ENCODE measurements at places on chromosomes 3 and 15.
A peak's percentile ranks its signal among the peaks of the same experiment; 100 is the strongest.

DNA sequence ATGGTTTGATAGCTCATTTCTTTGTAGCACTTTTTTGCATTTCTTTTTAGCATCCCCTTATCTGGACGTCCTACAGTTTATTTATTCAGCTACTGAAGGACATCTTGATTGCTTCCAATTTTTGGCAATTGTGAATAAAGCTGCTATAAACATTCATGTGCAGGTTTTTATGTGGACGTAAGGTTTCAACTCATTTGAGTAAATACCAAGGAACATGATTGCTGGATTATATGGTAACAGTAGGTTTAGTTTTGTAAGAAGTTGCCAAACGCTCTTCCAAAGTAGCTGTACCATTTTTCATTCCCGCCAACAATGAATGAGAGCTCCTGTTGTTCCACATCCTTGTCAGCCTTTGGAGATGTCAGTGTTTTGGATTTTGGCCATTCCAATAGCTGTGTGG lies 29.5 kb upstream of the ACTL6A start:
- no peak for DNase-seq

DNA sequence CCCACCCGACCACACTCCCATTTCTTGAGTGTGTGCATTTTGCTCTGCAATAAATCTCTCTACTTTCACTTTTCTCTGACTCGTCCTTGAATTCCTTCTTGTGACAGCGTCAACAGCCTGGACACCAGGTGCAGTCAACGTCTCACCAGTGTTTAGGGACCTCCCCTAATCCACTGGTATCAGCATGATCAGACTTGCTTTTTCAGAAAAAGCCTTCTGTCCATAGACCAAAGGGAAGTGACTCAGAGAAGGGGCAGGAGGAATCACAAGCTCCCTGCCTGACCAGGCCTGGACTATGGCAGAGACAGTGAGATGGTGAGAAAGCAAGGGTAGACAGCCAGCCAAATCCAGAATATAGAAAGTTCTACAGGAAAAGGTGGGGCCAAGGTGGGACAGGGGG lies 15.5 kb downstream of the CCR5 start:
- DNase-seq, result peak; percentile 78

DNA sequence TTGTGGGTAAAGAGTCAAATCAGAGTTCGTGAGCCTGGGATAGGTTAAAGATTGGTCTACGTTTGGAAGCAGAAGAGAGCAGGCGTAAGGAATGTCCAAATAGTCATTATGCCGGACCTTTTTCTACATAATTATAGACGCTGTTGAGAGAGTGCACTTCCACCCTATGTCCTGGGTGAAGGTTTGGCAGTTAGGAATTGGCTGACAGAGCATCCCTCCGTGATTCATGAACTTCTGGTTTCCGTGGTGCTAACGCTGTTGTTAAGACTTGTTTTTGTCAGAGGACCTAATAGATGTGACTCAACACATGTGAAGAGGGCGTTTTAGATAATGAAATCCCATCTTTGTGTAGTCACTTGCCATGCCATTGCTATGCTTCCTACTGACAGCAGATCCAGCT lies 1.1 kb downstream of the EAF1 start:
- DNase-seq, result no peak

DNA sequence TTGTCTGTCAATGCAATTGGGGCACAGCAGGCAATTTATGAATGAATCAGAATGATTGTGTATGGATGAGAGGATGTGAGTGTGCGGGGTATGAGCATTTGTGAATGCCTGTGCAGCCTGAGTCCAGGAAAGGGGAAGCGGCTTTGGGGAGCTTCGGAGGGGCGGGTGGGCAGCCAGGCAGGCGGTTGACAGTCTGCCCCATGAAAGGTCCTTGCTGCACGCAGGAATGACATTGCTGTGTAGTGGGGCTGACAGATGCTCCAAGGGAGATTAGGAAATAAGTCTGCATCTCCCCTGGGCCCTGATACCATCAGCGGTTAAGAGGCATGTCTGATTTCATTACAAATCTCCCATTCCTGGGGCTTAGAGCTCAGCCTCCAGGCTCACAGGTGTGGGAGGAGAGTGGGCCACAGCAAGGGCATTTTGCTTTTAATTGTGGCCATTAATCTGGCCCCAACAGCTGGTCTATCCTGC lies 26.4 kb upstream of the TSPAN3 start:
- peak; percentile 6 for DNase-seq

GRCh38 chr3:147989344-147989743 lies 580.2 kb downstream of the ZIC1 start:
- no peak for DNase-seq

DNA sequence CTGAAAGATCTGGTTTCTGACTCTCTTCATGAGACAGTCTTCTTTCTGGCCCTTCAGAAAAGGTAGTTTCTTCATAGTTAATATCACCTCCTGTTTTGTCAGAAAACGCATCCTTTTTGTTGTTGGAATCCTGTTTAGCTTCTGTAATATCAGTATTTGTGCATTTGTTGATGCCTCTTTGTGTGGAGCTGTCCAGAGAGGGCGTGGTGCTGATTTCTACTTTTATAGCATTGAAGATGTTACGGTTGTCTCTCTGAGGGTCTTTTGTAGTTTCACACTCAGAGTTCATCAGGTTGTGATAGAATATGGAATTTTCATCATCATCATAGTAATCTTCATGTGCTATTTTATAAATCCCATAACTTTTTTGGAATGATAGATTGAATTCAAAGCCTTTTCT lies 8.9 kb downstream of the GPR149 start:
- DNase-seq, result no peak

DNA sequence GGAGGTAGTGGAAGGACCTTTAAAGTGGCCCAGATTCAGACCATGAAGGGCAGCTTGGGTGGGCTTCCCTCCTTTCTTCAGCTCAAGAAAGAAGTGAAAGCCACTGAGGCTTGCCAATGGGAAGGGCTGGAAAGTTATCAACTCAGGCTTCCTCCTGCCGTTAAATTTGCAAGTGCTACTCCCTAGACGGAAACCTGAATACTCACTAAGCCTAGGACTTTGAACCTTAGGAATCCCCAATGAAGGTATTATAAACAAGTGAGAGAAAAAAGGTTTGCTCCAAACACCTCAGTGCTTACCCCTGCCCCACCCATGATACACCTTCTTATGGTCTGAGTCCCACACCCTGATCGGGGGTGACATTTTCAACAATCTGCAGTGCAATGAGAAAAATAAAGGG lies 396.4 kb downstream of the SHQ1 start:
- DNase-seq, result no peak

GRCh38 chr3:171802590-171802956 lies 7.7 kb downstream of the PLD1 start:
- no peak for DNase-seq

DNA sequence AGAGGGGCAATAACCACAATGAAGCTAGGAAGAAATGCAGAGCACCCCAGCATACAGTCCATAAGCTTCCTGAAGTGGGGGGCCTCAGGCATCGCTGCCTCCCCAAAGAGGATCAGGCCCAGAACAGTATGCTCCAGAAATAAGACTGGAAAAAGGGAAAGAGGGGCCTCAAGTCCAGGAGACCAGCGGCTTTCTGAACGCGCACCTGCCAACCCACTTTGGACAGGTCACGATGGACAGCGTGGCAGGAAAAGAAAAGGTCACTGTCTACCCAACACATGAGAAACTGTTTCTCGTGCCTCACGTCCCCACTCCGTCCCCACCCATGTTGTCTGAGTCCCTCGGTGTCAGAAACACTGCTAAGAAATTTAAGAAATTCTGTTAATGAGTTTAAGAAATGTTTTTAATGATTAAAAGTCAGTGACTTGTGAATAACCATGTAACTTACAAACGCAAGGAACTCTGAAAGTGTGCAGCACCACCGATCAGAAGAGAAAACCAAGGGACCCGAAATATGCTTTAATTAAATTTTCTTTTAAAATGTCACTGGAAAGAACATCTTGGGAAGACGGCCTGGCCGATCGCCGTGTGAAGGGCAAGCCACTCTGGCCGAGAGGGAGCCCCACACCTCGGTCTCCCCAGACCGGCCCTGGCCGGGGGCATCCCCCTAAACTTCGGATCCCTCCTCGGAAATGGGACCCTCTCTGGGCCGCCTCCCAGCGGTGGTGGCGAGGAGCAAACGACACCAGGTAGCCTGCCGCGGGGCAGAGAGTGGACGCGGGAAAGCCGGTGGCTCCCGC lies 1.7 kb upstream of the PPARG start:
- DNase-seq, result no peak

DNA sequence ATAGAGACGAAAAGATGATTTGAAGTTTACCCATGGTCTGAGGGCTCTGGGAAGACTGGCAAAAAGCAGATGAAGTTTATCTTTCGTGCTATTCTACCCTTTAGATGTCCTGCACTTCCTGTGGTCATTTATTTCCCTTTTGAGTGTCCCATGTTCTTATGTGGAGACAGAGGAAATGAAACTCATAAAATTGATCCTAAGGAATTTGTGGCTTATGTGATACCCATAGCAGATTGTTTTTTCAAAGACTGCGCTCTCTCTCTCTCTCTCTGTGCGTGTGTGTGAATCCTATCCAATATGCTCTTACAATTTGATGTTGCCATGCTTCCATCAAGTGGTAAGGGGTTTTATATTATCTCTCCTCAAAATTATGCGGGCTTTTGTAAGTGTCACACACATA lies 607.5 kb upstream of the DPPA4 start:
- DNase-seq, result no peak

DNA sequence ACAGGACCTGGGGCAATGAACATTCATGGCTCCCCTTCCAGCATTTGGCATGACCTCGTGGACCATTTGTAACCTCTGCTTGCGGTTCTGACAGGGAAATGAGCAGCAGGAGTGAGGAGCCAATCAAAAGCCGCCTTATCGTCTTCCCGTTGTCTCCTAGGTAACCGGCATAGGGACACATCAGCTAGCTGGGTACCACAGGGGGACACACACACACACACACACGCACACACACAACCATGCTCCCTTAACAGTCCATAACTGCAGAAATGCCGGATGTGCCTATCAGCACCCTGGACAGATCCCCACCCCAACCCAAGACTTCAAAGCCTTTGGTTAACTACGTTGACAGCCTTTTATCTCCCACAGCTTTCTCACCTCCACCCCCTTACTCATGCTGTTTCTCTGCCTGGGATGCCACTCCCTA lies 53.4 kb upstream of the CCDC174 start:
- peak; percentile 50 for DNase-seq

- peak; percentile 54 for DNase-seq
These were observed 47.6 kb downstream of the TXNRD3 start for GRCh38 chr3:126607214-126607908.

GRCh38 chr3:46417841-46418611 lies 11.0 kb downstream of the CCRL2 start:
- no peak for DNase-seq

DNA sequence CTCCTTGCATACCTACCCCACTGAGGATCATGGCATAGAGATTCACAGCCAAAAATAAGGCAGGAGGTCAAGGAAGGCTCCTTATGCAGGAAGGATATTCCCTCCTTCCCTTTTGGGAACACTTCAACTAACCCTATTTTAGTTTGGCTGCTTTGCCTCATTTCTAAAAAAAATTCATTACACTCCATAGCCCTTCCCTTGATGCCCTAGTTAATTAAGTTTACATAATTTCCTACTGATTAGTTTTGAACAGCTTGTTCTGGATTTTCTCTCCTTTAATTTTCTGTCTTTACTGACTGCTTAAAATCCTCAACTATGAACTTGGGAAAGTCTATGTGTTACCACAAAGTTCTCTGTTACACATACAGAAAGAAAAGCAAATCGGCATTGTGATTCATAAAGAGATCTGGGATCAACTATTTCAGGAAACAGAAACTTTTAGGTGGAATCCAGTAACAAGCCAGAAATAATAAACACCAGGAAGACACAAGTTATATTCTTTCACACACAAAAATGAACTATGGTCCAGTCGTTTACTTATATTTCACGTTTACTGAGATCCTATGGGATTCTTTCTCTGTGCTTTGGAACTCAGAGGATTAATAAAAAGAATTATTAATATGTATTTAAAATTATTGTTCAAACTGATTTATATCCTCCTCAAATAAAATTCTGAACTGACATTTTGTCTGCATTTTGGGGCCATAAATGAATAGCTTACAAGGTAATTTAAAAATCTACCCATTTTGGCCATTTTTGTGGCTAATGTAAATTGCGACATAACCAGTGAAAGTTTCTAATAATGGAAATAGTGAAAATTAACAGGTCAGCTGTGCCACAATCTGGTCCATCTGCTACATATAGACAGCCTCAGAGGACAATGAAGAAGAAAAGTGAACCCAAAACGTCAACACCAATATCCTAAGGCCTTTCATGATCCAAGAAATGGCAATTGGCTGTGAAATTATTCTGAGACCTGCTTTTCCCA lies 113.8 kb downstream of the FRMD5 start:
- no peak for DNase-seq

DNA sequence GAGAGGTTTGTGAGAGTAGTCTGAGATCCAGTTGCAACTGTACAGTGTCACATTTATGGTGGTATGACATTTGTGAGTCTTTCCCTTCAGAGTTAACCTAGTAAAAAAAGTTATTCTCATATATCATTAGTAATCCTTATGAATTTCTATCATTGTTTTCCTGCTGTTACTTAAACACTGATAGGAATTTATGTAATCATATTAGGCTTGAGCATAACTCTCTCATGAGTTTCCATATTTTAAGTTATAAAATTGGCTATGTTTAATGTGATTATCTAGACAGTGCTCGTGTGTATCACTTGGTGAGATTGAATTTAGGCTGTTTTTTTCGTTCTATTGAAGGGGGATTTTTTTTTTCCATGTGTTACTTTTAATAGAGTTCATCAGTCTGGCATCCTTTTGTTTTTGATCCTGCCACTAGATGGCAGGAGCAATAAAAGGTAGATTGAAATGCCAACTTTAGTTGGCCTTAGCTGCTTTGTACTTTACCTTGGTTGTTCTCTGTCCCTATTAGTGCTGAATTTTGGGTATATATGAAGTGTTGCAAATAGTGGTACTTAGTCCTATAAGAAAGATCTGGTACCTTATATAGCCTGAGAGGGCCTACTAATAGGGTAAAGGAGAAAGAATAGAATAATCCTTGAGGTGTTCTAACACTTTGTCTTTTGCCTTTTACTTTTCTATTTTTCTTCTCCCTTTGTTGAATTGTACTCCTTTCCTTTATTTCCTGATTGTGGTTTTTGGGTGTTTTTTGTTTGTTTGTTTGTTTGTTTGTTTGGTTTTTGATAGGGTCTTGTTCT lies 17.9 kb downstream of the STT3B start:
- DNase-seq, result no peak

DNA sequence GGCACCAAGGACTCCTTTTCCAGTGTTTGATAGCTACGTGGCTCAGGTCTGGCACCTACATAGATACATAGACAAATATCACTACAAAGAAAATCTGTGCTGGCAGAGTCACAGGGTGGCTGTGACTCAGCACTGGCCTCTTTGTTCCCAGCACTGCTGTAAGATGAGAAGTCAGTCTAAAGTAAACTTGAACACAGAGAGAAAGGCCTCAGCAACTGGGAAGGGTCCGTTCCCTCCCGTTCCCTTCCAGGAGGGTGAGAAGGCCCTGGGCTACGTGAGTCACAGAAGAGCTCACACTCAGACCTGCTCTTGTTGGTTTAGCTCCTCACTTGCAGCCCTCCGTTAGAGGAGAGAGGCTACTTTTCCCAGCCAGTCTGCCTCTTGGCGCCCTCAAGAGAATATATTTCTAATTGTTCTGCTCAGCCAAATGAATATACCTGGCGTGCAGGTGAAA lies 23.1 kb downstream of the ANXA2 start:
- DNase-seq, result no peak

GRCh38 chr15:51310064-51310463 lies 28.3 kb downstream of the CYP19A1 start:
- DNase-seq, result no peak

GRCh38 chr15:66216806-66217205 lies 36.7 kb downstream of the MEGF11 start:
- no peak for DNase-seq
